ENCODE measurements at places on chromosomes 11 and 22. TPM values are rescaled to one million over a fixed set of nuclear protein-coding genes. Genes with fewer than 3 reads are reported as not detected.

DNA sequence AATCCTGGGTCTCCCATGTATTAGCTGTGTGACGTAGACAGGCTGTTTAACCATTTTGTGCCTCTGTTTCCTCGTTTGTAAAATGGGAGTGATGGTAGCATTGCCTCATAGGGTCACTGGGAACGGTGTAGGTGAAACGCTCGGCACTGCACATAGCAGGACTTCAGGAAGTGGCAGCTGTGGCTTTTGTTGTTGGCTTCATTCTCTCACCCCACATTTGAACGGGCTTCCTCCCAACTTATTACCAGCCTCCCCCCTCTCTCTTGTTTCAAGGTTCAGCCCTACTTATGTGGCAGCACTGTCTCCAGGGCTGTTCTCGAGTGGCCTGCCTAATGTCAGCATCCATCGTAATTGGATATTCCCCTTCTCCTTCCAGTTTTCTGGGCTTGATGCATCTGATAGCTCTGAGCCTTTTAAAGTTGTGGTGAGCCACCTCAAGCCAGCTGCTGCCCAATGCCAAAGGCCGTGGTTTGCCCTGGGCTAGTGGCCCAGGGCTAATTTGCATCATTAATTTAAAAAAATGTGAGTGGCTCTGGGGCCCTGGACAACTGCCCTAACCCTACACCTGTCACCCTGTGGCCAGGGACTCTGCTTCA lies 217.8 kb upstream of the TBCEL start:
- no peak for DNase-seq

GRCh38 chr11:62922653-62923431 lies 1.7 kb upstream of the CHRM1 start:
- no peak for DNase-seq

Gene RASL10A
- 0.98 TPM for total RNA-seq

Gene C22orf15
- total RNA-seq: 0.37 TPM

Gene C22orf31
- not detected for total RNA-seq

Gene MMP8
- not detected for total RNA-seq

Gene OR51B2
- total RNA-seq: not detected

Gene EIF4ENIF1
- total RNA-seq: 53.6 TPM

Gene CASP1
- 35.7 TPM for total RNA-seq

Gene MAJIN
- total RNA-seq: 1.5 TPM
